ENCODE measurements at places on chromosomes 12 and 14.
A peak's percentile ranks its signal among the peaks of the same experiment; 100 is the strongest.

GRCh38 chr12:19177754-19178153 lies 48.2 kb downstream of the PLEKHA5 start:
- DNase-seq = no peak

- DNase-seq = no peak
Observed at GRCh38 chr14:79749065-79749464, 462.2 kb downstream of the DIO2 start.

DNA sequence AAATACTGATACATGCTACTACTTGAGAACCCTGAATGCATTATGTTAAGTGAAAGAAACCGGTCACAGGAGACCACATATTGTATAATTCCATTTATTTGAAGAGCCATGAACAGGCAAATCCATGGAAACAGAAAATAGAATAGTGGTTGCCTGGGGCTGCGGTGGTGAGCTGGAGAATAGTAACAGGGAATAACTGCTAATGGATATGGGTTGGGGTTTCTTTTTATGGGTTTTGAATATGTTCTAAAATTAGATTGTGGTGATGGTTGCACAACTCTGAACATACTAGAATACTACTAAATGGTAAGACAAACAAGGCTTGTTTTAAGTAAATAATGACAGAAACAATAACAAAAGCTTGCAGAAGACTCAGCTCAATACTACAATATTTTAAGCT lies 293.0 kb downstream of the BTG1 start:
- DNase-seq = no peak

GRCh38 chr14:32121948-32122347 lies 44.8 kb downstream of the ARHGAP5 start:
- DNase-seq = no peak

DNA sequence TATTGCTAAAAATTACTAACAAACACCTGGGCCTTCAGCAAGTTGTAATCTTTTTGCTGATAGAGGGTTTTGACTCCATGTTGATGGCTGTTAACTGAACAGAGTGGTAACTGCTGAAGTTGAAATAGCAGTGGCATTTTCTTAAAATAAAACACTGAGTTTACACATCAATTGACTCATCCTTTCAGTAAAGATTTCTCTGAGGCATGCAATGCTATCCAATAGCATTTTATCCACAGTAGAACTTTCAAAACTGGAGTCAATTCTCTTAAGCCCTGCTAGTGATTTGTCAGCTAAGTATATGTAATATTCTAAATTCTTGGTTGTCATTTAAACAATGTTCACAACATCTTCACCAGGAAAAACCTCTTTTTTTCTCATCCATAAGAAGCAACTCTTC lies 59.5 kb downstream of the CMAS start:
- DNase-seq = no peak

GRCh38 chr12:65740506-65740872 lies 83.8 kb upstream of the HMGA2 start:
- no peak for DNase-seq

DNA sequence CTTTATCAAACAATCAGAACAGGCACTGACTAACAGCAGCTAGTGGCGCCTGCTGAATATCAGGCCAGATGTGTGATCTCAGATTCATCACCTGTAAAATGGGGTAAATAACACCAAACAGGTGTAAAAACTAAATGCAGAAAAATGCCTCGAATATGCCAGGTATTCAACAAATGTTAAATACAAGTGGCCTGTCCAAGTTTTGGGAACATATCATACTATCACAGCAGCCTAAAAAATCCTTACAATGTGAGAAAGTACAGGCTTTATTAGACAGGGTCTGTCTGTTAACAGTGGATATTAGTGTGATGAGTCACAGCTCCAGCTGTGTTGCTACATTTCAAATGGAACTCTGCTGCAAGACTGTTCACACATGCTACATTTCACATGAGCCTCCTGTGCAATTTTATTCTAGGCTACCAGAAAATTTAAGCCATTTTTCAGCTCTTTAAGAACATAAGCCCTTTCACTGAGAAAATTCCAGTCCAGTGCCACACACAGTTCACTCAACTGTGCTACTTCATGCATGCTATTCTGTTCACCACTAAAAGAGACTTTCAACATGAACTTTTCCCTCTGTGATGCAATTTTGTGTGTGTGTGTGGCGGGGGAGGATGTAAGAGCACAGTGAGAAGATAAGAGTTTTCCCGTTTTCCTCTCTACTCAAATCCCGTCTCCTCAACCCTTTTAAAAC lies 56.7 kb downstream of the MSRB3 start:
- no peak for DNase-seq

DNA sequence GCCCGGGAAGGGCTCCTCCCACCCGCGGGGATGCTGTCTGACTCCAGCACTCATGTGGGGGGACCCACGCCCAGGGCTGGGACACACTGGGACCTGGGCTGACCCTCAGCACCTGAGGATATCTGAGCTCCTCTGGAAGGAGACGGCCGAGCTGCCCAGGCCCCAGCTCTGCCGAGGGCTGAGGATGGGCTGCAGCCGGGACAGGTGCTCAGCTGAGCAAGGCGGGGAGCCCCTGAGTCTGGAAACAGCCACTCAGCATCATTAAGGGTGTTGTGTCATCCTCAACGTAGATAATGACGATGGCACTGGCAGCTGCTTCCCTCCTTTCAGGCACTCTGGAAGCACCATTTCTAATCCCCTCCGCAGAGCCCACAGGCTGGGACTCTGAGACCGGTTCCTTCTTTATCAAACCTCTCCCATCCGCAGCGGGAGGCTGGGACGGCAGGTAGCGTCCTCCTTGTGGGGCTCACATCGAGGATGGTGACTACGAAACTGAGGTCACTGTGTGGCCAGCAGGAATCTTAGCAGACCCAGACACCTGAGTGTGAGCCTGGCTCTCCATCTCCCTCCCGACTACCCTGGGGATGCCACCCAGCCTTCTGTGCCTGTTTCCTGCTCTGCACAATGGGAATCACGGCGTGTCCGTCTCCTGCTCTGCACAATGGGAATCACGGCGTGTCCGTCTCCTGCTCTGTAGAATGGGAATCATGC lies 26.7 kb upstream of the SFSWAP start:
- no peak for DNase-seq

DNA sequence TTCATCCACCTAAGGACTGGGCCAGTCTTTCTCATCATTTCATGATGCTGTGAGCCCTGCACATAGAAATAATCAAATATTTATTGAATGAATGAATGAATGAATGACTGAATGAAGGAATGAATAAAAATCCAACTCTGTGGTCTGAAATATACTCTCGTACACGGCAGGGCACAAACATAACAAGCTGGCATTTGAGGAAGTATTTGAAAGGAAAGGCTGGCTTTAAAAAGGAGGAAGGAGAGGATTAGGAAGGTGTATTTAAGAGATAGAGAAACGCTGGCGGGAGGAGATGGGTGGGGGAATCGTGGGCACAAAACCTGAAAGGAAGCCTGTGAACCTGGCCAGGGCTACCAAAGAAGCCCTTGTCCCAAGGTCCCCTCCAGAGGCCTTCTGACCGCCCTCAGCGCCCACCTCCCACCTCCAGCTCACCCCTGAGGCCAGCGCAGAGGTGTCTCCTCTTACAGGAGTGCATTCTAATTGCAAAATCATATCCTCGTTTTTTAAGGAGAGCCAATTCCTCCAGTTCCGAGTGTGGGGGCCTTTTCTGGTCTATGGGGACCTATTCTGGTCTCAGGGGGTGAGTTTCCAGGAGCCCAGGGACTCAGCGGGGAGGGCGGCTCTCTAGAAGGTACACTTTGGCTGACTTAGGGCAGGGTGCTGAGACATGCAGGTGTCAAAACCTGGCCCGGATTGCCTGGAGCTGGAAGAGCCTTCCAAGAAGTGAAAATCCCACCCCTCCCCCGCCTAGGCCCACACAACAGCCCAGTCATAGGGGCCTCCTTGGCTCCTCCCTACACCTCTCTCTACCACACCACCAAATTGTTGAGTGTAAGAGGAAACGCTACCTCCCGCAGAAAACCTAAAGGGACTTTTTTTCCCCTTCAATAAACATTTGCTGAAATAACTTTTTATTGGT lies 8.7 kb upstream of the JDP2 start:
- no peak for DNase-seq

DNA sequence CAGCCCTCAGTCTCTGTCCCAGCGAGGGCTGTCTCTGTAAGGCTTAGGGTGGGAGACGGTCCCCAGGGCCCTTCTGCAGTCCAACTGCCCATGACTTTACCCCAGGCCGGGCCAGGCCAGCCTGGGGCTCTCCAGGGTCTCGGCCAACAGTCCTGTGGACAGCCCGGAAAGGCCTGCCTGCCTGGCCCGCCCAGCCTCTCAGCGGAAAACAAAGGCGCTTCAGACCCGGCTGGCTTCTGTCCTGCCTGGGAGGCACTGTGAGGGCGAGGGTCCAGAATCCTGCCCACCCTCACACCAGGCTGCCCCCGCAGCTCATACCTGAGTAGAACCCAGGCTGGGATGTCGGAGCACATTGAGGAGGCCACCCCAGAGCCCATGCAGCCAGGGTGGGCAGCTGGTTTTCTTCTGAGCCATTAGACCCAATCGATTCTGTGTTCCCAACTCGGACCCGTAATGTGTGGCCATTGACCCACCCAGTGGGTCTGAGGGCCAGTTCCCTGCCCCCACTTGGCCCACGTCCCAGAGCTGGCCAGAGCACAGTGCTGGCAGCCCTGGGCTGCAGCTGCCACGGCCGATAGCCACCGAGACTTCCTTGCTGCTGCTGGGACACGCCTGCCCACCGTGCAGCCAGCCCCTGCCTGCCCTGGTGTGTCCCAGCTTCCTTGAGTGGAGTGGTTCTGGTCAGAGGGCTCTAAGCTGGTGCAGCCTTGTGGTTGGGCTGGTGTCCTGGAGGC lies 1.6 kb downstream of the CRIP2 start:
- no peak for DNase-seq

- DNase-seq = no peak
Observed at GRCh38 chr14:50272498-50272897, 39.5 kb downstream of the L2HGDH start.

GRCh38 chr12:53101266-53101665 lies 2.0 kb upstream of the SOAT2 start:
- DNase-seq = no peak

- DNase-seq = no peak
Observed at GRCh38 chr14:25053585-25053984, 3.6 kb upstream of the STXBP6 start.

- no peak for DNase-seq
Observed at GRCh38 chr12:118743896-118744700, 237.2 kb upstream of the SRRM4 start.

GRCh38 chr14:63632932-63633514 lies 8.6 kb downstream of the WDR89 start:
- no peak for DNase-seq

DNA sequence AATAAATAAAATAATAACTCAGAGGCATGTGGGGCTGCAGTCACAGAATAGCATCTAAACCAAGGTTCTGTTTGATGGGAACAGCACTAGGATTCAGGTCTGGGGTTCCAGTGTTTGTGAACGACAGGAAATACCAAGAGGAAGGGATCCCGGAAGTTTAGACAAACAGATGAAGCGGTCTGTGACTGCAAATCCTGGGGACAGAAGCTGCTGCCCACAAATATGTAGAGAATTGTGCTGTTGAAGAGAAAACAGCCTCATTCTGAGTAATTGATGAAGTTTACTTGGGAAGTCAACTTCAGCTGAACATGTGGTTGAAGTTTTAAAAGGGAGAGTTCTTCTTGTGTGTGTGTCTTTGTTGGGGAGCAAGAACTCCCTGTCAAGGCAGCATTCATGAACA lies 98.4 kb upstream of the TBX5 start:
- no peak for DNase-seq

- DNase-seq = no peak
Observed at GRCh38 chr14:99304208-99304607, 32.2 kb upstream of the BCL11B start.

DNA sequence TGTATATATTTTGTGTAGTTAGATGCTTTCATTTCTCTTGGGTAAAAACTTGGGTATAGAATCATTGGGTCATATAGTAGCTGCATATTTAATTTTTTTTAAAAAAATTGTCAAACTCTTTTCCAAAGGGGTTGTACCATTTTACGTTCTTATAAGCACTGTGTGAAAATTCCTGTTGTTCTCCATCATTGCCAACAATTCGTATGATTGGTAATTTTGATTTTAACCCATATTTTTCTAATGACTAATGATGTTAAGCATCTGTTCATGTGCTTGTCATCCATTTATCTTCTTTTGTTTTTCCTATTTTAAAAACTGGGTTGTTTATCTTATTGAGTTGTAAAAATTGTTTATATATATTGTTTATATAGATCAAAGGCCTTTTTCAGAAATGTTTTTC lies 77.4 kb downstream of the OTOGL start:
- DNase-seq = no peak

DNA sequence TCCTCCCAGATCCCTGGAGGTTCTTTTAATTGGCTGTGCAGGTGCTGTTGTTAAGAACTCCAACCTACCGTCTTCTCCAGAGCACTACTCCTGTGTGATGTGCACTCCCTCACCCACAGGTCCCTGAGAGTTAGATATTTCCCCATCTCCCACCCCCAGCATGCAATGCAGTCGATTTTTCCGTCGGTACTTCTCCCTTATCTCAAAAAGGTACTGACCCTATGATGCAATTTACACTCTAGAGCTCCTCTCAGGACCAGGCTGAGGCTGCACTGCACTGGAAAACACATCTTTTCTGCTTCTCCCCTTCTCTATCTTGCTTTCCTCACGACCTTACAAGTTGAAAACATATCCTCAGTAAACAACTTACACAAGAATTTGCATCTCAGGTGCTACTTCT lies 312.4 kb upstream of the TBX3 start:
- no peak for DNase-seq

GRCh38 chr14:56794557-56795283 lies 15.6 kb downstream of the OTX2 start:
- DNase-seq = peak; percentile 33

DNA sequence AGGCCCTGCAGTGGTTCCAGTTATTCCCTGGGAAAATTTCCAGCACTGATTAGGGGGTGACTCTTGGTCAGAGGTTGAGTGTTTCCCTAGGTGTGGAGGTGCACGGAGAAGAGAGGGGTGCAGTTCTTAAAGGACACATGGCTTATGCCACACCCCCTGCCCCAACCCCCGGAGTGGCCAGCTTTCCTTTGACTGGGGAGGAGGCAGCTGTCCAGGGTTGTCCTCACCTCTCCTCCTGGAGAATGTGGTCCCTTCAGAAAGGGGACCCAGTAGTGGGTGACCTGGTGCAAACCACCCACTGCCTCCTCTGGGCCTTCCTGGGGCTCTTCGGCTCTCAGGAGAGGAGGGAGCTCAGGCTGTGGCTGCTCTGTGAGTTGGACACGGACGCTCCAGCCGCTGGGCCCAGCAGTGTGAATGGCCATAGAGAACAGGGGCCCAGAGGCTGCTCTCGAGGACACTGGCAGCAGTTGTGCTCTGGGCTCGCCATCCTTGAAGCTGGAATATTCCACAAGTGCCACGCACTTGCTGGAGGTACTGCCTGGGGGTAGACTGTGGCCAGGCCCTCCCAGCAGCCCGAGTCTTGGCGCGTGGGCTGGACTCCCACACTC lies 13.6 kb downstream of the PACS2 start:
- no peak for DNase-seq

GRCh38 chr14:62743560-62743959 lies 301.7 kb downstream of the KCNH5 start:
- DNase-seq = no peak

GRCh38 chr12:61739925-61740324 lies 520.3 kb upstream of the USP15 start:
- no peak for DNase-seq

GRCh38 chr12:95966287-95966870 lies 23.2 kb downstream of the AMDHD1 start:
- DNase-seq = no peak
